Right forelimb (tissue), 1 donor: ENCODE measurements at places on chromosomes 4 and X.

GRCh38 chrX:119359618-119360382 is 39.3 kb upstream of the SLC25A43 start:
- DNase-seq, result no peak

DNA sequence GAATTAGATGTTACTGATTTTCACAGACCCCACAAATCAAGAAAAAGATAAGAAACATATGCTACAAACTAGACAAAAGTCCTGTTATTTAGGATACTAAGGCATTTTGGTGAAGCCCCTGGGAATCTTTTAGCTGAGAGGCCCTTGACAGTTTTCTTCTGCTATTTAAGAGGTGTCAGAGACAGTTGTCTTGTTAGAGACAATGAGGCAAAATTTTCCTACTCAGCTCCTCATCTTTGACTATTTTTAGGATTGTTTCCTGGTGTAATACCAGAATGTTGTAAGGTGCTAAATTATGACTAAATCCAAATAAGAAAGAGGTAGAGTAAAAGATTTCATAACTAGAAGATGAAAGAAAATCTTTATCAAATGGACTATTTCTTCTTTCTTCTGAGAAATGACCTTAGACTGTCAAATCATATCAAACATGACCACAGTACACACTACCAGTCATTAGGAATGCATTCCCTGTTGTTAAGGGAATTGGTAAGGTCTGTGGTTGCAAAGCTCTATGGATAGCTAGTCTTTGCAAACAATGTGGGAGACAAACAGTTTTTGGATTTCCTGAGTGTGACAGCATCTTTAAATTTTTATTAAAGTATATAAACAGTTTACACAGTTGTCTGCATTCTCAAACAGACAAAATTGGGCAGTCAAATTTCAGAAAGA is 926.1 kb downstream of the ADGRL3 start:
- no peak for DNase-seq

DNA sequence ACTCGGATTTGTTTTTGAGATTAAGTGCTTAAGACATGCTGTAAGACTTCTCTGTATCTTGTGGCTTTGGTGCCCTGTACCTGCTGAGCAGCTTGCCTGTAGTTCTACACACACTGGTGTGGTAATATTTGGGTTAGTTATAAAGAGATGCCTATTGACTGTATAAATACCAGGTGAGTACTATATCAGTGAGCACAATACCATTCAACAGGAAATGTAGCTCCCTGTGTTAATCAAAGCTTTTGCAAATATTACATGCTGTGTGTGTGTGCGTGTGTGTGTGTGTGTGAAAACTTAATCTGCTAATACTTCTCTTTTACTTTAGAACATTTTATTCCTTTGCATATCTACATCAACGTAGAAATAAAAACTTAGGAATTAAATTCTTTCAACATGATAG is 30.1 kb downstream of the MYOZ2 start:
- DNase-seq, result no peak

GRCh38 chr4:36292556-36293188 is 11.3 kb downstream of the DTHD1 start:
- no peak for DNase-seq

GRCh38 chr4:44646151-44646550 is 5.3 kb downstream of the YIPF7 start:
- no peak for DNase-seq

DNA sequence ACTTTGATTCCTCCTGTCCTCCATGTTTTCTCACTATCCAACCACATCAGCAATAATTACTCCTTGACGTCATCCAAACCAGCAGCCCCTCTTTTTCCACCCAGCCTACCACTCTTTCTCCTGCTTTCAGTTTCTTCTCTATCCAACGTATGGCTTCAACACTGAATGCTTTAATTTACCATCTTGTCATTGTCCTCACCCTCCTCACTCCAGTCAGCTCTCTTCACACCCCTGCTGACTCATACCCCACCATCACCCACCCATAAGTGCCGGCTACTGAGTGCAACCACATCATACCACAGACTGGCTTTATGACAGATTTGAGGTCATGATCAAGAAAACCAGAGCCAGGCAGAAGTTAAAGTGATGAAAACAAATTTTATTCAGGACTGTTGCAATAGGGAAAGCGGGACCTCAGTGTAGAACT is 9.8 kb upstream of the ANXA5 start:
- no peak for DNase-seq

DNA sequence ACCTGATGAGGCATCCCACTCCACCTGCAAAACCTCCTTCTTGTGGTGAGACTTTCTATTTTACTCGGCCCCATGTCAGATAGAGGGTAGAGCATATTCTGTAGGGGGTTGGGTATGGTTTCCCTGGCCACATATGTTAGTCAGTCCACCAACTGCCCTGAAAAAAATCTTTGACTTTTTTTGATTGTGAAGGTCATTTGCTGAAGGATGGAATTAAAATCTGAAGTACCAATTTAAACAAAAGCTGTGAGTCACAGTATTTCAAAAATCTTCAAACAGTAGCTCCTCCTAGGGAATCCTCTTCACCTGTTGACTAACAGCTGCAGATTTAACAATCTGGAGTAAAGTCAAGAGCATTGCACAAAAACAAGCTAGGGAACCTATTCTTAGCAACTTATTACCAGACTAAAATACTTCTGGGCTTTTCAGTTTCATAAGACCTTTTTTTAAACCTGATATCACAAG is 8.0 kb upstream of the CCDC110 start:
- DNase-seq, result no peak

GRCh38 chr4:151052785-151053184 is 37.7 kb upstream of the LRBA start:
- DNase-seq, result no peak

DNA sequence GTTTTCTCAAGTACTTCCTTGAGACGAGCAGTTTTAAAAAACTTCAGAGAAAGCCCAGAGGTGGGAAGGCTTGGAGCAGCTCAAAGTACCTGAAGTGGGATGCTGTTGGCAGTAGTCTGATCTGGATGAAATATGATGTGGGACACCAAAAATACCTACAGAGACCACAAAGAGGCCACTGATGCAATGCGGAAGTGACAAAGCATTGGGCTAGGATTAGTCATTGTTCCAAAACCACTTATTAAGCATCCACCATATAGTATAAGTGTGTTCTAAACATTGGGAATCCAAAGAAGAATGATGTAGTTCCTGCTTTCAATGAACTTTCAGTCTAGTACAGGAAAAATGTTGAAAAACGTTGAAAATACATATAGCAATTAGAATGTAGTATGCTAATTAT is 386.1 kb upstream of the CNKSR2 start:
- DNase-seq, result no peak

DNA sequence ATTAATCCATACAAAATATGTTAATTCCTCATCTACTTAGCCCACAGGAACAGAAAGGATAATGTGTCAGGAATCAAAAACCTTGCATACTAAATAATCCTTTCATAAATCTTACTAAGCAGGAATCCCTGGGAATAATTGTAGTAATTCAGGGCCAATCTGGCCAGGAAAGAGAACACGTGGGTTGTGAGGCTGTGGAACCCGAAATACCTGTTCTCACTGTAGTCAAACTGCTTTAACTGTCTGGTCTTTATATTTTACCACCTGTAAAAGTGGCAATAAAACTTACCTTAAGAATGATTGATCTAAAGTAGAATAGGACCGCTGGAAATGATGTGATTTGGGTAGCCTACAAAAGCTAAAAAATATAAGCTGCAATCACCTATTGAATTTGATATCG is 1620.9 kb downstream of the STIM2 start:
- no peak for DNase-seq

- no peak for DNase-seq
These were observed 844.2 kb downstream of the RAPGEF2 start for GRCh38 chr4:159946983-159947615.

- no peak for DNase-seq
These were observed 99.1 kb downstream of the SNCA start for GRCh38 chr4:89737888-89738287.

DNA sequence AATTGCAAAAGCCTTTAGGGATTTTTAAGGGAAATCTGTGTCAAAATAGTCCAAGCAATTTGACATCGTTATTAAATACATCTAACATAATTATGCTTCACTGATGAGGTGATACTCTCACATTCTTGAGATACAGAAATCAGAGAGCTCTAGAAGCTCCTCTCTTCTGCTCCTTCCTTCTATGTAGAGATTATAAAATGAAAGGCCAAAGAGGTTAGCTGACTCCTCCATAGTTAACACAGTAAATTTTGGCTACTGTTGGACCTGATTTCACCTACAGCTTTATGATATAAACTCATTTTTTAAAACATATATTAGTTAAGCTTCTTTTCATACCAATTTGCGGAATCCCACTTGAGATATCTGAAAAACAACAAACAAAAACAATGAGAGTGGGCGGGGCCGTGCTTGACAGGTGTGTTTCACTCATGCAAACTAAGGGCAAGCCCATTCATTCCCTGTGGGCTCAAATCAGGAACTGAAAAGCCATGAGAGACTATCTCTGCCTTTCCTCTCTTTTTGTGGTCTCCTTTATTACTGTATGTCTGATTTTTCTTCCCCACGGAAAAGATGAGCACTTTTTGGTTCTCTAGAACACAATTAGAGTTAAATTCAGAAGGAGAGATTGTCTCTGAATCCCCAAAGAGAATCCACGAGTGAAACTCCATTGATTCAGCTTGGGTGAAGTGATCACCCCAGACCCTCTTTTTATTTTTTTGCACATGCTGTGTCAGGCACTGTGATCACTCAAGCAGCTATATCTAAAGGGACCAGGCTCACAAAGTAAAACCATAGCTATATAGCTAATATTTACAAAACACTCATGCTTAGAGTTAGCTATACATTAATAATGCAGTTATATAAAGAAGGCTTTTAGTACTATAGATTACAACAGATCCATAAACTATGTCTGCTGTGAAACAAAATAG is 566.3 kb downstream of the IL15 start:
- DNase-seq, result no peak

DNA sequence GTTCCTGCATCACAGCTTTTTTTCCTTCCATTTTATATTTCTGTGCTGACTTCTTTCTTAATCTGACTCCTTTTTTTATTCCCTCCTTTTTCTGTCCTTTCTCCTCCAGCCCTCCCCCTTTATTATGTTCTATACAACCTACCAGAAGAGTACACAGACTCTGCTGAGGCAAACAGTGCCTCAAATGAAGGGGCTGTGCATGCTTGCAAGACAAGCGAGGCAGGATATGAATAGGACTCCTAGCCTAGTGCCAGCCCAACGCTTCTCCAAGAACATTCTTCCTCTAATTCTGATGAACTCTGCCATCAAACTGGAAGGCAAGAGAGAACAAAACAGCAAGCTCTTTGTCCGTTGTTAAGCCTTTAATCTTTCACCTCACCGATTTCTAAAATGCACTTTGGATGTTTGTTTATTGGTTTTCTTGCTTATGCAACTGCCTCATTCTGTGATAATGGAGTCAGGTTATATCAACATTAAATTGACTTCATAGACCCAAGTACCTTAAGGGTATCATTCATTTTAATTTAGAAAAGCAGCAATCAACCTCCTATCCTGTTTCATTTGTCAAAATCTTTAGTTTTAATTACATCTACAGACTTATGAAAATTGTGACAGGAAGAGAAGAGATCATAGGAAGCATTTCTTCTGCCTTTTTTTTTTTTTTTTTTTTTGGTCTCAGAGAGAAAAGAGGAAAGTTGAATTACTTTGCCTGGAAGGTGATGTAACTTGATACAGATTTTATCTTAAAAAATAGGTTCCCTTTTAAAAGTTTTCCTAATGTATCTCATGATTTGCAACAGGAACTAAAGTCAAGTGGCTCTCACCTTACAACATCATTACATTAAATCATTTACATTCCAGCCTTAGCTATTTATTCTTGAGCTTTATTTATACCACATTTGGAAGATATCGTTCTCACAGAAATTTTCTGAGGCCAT is 284.7 kb upstream of the FTHL17 start:
- DNase-seq, result no peak

GRCh38 chrX:154473683-154474082 is 5.4 kb downstream of the LAGE3 start:
- peak; percentile 9 for DNase-seq

GRCh38 chrX:109880629-109881028 is 122.3 kb upstream of the TMEM164 start:
- DNase-seq, result no peak

DNA sequence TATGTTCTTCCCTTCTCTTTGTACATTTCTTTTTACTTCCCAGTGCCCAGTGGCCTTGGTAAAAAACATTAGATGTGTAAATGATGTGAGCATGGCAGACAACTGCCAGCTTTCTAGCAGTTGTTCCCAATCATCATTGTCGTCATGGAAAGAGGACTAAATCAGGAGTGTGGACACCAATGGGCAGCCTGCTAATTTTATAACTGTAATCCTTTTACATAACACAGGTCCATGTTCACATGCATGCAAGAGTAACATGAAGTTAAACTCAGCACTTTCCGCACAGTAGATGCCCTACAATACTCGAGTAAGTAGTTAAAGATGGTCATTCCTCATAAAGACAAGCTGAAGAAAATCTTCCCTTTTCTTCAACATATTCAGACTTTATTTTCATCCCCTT is 23.4 kb upstream of the G3BP2 start:
- no peak for DNase-seq

DNA sequence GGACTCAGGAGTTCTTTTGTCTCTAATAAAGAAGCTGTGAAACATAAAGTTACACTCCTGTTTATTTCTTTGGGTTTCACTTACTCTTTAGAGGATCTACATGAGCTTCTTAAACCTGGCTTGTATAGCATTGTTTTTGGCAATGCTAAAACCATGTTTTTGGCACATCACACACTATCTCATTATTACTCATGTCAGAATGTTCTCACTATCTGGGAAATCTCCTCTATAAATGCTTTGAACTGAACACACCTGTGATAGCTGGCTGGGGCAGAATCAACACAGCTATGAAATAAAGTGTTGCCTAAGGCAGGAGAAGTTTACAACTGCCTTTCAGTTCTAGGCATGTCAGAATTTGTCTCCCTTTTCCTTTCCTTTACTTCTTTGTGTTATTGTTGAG is 52.6 kb downstream of the SULT1B1 start:
- no peak for DNase-seq

DNA sequence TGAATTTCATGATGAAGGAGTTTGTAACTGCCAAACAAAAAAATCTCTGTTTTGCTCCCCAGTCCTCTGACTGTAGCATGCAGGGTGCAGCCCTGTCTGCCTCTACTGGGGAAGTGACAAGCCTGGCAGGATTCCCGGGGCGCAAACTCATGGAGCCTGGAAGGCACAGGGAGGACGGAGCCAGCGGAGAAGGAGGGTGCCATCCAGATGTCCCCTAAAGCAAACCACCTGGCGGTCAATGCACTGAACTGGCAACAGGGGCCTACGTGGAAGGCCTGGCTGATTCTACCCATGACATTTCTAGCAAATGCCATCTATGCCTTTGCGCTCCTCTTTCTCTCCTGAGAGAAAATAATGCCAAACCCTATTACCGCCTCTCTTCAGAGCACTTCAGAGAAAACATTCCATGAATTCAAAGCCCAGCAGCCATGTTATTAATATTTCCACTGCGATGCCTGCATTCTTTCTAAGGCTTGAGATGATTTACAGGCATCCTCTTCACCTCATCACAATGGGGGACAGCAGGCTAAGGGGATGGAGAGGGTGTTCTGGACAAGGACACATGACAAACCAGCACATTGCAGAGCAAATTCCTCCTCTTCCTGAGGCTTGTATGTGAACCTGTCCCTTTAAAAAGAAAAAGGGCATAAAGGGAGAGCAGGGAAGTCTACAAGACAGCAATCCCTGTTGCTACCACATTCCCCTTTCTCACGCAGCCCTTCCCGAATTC is 329.3 kb upstream of the NOCT start:
- DNase-seq, result peak; percentile 62
